Activated naive CD8-positive, alpha-beta T cell treated with anti-CD3 and anti-CD28 coated beads, Interleukin-2, amount 50 U/mL, for 24 hours (primary cell): ENCODE measurements at places on chromosomes 2 and 18.

DNA sequence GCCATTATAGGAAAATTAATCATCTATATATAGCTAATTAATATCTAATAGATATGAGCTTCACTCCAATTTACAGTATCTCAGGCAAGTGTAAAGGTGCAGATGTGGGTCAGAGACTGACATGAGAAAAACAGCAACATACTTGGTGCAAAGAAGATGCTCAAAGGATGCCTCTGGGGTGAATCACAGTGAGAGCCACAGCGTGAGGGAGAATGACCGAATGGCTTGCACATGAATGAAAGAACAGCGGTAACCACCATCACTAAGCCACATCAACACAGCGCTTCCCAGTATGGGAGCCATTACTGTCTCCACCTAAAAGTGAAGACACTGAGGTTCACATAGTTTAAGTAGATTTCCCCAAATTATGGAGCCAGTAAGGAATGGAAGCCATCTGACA lies 423.4 kb upstream of the ID2 start:
- DNase-seq: no peak

- DNase-seq: no peak
Observed at GRCh38 chr2:139411236-139411635, 631.0 kb upstream of the NXPH2 start.

DNA sequence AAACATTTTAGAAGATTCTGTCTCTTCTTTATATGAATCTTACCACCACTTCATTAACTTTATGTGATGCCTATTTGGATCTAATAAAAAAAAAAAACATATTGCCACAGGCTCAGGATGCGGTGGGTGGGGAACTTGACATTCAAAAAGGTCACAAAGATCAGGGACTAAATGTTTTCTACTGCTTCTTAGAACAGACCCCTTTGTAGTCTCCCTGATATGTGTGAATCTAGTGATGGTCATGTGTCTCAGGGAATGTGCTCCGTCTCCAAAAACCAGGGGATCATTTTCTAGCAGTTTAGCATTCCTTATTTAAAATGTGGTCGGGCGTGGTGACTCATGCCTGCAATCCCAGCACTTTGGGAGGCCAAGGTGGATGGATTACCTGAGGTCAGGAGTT lies 807.8 kb upstream of the CHAC2 start:
- DNase-seq: no peak

DNA sequence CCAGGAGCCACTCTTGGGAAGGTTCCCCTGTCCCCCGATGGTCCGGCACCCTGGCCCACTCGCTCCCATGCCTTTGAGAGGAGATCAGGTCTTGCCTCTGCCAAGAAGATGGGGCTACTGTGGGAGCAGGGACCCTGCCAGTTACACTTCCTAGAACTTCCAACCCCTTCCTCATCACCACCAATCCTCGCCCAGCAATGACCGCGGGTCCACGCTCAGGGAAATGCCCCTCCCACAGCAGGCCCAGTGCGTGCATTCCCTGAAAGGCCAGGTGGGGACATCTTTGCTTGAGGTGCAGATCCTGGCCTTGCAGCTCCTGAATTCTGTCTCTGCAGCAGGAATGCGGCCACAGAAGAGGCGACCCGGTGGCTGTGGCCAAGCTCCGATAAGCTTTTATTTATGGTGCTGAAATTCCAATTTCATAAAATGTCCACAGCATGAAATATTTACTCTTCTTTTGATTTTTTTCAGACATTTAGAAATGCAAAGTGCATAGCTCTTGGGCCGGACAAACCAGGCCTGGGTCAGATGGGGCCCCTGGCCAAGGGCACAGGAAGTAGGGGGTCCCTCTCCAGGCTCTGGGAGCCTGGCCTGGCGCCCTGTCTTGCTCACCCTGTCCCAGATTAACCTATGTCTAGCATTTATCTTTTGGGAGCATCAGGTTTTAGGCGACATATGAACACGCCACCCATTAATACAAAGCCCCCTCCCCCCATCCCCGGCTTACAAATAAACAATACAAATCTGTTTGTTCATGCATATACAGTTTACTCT lies 29.8 kb downstream of the PXDN start:
- DNase-seq: no peak

DNA sequence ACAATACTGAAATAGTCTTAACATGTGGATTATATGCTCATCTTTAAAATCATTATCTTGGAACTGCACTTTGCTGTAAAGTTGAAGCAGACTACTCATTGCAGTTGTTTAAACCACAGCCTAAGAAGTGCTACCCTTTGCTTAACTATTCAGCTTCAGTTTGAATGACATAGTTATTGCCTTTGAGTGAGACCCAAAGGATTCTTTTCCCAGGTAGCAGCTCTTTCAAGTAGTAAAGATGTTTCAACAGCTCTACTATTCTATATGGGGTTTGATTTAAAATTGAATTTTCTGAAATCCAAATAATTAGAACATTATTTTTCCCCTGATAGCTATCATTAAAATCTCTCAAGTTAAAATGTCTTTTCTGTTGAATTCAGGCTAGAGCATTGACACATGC lies 1.1 kb downstream of the SCG2 start:
- no peak for DNase-seq

DNA sequence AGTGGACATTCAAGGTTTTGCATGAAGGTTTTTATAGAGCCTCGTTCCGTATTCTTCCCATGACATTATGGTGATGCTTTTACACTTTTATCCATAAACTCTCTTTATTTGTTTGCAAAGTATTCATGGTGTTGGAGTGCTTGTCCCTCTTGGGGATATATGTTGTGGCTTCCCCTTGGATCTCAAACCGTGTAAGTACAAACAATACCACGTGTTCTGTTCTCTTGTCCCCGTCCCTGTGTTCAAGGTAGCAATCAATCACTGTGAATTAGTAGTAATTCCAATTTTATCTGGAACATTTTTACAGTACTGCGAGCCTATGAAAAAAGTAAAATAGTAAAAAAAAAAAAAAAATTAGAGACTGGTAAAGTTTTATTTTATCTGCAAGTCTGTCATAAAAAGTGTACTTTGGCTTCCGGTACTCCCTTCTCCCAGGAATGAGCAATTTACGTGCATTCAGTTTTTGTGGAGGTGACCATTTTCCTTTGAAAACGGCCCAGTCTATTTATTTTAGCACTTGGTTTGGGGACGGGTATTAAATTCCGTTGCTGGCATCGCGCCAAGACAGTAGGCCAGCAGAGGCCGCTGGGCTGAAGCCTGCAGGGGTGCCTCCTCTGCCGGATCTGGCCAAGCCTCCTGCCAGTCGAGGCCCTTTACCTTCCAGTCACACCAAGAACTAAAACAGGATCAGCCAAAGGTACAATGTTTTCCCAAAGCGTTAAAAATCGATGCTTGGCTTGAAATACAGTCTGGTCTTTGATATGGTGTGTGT lies 175.7 kb downstream of the SOCS6 start:
- peak; percentile 49 for DNase-seq

DNA sequence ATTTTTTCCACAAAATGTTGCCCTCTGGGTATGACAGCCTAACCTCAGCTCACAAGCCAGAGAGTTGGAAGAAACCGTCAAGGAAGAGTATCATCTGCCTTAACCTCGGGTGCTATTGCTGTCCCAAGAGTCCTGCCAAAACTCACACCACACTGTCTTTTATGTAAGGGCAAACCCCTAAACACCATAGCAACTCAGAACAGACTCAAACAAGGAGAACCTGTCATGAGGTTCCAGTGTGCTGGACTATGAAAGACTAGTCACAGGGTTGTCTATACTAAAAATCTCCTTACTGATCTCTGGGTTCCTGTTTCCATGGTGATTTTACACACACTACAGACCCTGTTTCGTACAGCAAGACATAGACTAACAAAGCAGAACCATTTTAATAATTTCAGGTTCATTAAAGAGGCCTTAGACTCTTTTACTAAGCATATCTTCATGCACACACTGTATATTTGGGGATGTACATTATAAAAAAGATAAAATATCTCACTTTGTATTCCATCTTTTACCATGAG lies 159.8 kb downstream of the PKP4 start:
- DNase-seq: no peak

GRCh38 chr2:10303181-10303693 lies 533 bp downstream of the HPCAL1 start:
- DNase-seq: peak; percentile 33

GRCh38 chr18:79735071-79735980 lies 55.7 kb downstream of the CTDP1 start:
- DNase-seq: no peak

GRCh38 chr2:172282944-172283343 lies 144.4 kb upstream of the ITGA6 start:
- no peak for DNase-seq

DNA sequence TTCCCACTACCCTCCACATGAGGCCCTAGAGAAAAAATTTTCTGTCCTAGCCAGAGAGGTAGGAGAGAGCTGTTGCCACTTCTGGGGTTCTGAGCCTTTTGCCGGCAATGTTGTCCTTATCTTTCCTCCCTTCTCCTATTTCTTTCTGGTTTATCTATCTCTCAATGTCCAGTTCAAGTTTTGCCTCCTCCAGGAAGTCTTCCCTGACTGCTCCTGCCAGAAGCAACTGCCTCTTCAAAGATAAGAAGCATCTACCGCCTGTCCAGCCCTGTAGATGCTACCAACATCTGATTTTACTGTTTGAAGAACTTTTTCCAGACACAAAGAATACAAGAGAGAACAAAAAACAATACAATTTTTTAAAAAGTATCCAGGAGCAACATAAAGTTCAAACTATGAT lies 220.8 kb upstream of the KLHL29 start:
- DNase-seq: no peak

DNA sequence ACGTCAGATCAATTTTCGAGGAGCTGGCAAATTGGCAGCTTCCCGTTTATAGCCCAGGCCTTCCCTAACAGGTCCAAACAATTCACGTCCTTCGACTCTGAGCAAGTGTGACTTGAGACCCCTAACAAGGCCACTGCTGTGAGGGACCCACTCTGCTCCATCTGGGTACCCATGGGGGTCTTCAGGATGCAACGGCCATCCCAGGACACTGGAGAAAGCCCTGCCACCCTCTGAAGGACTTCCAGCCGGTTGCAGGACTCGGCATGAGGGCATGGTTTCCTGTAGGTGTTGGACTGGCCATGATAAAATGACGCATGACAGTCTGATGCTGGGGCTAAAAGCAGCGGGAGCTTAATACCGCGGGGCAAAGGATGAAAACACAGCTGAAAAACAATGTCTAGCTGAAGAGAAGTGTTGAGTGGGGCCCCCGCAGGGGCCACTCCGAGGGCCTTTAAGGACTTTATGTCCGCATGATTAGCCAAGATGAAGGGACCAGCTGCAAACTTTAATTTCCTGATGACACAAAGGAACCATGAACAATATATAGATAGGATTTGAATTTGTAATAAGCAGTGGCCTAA lies 113.3 kb upstream of the ZNF521 start:
- DNase-seq: no peak

DNA sequence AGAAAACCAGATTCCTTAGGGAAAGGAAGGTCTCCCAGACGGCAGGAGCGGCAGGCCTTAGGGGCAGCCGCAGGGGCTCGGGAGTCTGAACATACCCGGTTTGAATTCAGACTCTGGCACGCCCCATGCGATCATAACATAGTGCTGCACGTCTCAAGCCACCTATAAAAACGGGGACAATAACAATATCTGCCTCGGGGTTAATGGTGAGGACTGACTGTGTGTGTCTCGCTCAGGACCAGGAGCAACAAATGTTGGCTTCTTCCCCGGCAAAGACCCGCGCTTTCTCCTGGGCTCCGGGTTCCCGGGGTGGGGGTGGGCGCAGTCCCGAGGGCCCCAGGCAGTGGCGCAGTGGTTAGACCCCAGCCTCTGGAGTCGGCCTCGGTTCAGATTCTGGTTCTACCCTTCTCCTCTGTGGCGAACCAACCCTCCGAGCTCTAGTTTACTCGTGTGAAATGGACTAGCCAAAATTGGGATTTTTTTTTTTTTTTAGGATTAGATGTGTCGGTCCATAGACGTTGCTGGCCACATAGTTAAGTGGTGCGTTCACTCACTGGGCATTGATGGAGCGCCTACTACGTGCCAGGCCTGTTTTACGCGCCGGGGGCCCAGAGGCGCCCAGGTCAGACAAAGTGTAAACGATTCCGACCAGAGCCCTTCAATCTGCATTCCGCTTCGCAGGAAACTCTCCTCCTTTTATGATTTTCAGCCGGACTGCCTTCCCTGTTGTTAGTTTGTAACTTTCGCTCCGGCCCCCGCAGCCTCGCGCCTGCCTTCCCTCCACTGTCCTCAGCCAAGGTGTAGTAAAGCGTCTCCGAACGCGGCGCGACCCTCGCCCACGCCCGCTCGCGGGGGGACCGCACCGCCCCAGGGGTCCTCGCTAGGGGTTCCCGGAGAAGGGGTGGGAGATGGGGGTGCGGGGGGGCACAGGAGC lies 820 bp upstream of the SH3BP4 start:
- DNase-seq: no peak

DNA sequence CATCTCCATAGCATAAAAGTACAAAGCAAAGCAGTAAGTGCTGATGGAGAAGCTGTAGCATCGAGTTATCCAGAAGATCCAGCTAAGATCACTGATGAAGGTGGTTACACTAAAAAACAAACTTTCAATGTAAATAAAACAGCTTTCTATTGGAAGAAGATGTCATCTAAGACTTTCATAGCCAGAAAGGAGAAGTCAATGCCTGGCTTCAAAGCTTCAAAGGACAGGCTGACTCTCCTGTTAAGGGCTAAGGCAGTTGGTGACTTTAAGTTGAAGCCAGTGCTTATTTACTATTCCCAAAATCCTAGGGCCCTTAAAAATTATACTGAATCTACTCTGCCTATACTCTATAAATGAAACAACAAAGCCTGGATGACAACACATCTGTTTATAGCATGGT lies 44.0 kb downstream of the METTL8 start:
- DNase-seq: no peak

GRCh38 chr2:109457366-109457765 lies 156.4 kb downstream of the SEPTIN10 start:
- DNase-seq: no peak

- no peak for DNase-seq
Observed at GRCh38 chr18:66640431-66640830, 36.5 kb upstream of the CDH19 start.

DNA sequence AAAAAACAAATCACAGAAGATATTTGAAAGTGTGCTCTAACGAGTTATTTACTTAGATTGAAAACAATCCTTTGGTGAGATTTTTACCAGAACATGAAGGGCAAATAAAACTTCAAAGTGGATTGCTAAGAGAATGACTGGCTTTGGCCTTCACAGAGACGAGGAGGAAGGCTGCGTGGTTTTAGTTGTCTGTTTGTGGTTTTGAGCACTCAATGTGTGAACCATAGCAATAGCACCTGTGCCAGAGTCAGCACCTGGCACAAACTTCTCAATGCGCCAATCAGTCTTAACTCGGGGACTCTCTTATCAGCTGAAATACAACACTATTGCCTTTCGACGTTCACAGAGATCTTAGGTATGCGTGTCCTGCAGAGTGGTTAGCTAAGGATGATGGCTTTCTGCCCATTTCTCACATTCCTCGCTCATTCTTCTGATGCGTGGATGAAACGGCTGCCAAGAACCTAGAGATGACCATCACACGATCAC lies 70.0 kb downstream of the MBP start:
- DNase-seq: peak; percentile 48
